GDM1 (cell line): ENCODE measurements at places on chromosomes 4 and X.

GRCh38 chrX:77768787-77769186 lies 17.2 kb downstream of the ATRX start:
- DNase-seq, result no peak

- peak; percentile 84 for DNase-seq
Measured at GRCh38 chrX:49199906-49200771, at the start of gene SYP. SYP (minus strand) TSS chrX:49200193; CDS start chrX:49200186, 7 bp downstream.

GRCh38 chr4:72505314-72505744 lies 63.7 kb downstream of the ADAMTS3 start:
- peak; percentile 27 for DNase-seq

DNA sequence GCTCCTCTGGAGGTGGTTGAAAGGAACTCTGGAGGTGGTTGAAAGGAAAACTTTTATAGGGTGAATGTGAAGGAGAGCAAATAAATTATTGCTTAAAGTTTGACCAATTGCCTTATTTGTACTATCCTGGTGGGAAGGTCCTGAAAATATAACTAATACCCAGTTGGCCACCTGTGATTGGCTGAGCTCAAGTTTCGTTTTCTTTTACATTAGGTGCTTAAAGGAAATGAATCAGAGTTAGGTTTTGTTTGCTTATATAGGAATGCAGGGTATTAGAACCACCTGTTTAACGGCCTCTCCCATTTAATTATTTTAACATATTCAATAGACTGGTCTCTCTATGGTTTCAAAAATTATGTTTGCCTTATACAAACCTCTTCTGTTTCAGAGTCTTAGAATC lies 497.6 kb downstream of the PRR32 start:
- no peak for DNase-seq

DNA sequence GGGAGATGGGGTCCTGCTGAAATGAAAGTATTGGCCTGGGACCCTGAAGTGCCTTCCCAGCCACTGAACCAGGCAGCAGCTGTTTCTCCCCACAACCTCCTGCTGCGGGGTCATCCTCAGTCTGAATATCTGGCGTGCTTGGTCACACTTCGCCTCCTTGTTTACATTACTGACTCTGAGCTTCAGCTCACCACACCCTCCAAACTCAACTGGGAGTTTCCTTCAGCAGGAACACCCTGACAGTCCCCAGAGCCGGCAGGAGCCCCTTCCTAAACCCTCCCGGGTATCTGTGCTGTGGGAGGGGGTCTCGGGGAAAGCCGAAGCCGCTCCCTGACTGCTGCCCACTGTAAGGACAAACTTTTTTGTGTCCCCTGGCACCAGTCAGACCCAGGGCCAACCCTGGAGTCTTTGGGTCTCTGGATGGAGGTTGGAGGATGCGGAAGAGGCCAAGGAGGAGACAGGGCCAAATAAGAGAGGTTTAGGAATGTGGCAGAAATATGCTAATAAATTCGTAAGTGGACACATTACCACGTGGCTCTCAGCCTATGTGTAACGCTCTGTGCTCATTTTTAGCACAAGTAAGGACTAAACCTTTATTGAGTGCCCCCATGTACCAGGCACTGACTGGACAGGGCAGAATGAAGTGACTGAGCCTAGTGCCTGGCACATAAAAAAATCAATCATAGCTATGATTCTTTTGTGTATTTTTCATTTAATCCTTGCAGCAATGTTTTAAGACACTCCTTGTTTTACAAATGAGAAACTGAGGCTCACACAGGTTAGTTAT lies 20.7 kb downstream of the FHDC1 start:
- DNase-seq, result no peak

DNA sequence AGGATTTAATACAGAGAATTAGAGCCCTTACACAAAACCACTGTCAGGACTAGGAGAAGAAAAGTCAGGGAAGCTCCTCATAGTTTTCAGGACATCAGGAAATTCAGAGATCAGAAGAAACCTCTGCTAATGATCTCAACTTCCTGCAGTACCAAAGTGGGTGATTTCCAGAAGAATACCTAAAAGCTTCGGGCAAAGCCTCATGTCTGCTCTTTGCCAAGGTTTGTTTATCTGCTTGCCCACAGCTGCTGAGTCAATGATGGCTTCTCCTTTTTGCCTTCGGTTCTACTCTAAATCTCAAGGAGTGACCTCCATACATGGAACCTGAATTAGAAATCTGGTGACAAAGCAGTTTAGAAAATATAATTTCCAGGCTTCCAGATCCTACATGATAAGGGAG lies 68.4 kb downstream of the USP38 start:
- DNase-seq, result no peak

DNA sequence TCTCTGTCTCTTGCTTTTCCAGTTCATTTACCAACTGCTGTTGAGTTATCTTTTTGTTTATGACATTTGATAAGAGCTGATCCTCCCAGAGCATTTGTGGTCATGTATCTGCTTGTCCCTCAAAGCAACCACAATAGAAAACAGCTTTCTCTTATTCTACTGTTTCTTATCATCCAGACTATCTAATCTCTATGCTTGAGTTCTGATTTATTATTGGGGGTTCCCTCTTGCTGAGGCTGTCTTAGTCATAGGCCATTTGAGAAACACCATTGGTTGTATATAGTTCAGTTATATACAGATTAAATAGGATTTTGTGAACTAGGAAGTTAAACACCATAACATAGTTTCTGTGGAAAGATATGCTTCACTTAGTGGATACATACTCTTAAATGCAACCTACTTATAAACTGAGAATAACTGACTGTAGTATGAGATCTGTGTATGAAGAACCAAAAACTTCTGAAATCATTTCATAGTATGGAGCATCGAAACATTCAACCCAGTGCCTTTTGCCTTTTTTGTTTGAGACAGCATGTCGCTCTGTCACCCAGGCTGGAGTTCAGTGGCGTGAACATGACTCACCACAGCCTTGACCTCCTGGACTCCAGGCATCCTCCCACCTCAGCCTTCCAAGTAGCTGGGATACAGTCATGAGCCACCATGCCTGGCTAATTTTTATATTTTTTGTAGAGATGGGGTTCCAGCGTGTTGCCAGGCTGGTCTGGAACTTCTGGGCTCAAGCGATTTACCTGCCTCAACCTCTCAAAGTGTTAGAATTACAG lies 75.8 kb downstream of the STIM2 start:
- no peak for DNase-seq

- DNase-seq, result no peak
Measured at GRCh38 chr4:86876894-86877685, 15.1 kb downstream of the C4orf36 start.

GRCh38 chr4:100372432-100372831 lies 145.4 kb downstream of the EMCN start:
- DNase-seq, result no peak

GRCh38 chr4:162681212-162681611 lies 485.5 kb downstream of the NAF1 start:
- no peak for DNase-seq

GRCh38 chrX:153812220-153812619 lies 17.8 kb downstream of the SSR4 start:
- no peak for DNase-seq

DNA sequence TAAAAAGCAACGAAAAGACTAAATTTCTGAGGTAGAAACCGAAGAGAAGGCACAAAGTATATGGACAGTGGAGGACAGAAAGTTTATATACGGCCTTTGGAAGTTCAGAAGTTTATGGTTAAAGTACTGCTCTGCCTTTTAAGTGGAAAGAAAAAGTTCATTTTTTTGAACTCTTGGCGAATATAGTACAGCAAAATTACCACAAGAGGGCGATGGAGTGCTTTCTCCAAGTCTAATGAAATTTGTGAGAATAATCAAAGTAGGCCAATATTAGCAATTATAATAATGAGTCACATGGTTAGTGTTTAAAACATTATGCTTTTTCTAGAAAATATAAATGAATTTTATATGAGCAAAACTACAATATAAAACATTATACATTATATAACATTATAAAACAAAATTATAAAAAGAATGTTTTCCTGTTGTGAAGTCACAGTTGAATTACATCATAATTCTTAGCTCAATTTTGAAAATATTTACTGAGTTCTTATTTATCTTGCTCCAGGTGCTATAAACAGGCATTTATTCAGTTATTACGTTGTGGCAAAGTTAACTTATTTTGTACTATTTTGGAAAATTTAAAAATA lies 136.2 kb upstream of the BMPR1B start:
- no peak for DNase-seq

- no peak for DNase-seq
Measured at GRCh38 chr4:168731706-168732414, 235.0 kb downstream of the PALLD start.

- no peak for DNase-seq
Measured at GRCh38 chrX:70432936-70433847, 10.1 kb downstream of the GDPD2 start.

GRCh38 chrX:115912372-115912897 lies 258.1 kb upstream of the AGTR2 start:
- DNase-seq, result no peak

DNA sequence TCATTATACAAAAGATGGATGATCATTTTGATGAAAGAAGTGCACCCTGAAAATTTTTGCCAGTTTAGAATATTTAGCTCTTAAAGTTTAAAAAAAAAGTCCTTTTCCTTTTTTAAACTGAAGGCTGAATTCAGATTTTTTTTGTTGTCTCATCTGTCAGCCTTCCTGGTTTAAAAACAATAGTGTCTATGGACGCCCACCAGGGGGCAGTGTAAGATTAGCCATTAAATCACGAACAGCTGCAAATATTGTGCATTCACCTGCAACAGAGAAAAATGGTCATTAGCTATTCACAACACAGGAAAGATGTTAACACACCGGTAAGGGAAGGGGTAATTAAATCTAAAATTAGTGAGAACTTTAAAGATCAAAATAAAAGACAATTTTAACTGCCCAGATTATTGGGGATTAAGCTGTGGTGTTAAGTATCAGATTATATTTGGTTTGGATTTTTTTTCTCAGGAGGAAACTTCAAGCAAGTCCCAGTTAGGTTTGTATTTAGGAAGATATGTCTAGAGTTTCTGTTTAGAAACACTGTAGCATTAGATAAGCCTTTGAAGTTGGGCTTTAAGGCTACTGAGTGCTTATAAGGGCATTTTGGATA lies 4.4 kb upstream of the CXorf38 start:
- peak; percentile 6 for DNase-seq

GRCh38 chr4:87975466-87975865 lies at the start of gene SPP1:
SPP1 (plus strand) TSS chr4:87975714; CDS start chr4:87976896, 1,182 bp downstream.
- peak; percentile 79 for DNase-seq

- no peak for DNase-seq
Measured at GRCh38 chr4:6896035-6896434, 13.6 kb upstream of the TBC1D14 start.

GRCh38 chr4:8759987-8760386 lies 111.7 kb downstream of the HMX1 start:
- DNase-seq, result no peak

DNA sequence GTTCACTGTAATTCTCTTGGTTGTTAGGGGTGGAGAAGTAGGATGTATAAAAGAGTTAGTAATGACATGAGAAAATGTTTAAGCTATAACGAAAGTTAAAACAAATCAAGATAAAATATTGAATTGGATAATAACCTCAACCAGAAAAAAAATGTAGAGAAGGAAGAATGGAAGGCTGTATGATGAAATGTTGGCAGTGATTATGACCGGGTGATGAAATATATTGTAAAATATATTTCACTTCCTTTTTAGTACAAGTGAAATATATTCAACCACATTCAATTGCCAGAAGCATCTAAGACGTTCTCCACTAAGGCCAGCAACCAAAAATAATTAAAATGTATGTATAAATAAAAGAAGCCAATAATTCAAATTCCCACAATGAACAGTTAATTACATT lies 309.3 kb upstream of the FGF13 start:
- no peak for DNase-seq

- DNase-seq, result no peak
Measured at GRCh38 chr4:78796526-78796925, 20.4 kb downstream of the BMP2K start.

- DNase-seq, result no peak
Measured at GRCh38 chr4:27040356-27040755, 179.7 kb downstream of the STIM2 start.

DNA sequence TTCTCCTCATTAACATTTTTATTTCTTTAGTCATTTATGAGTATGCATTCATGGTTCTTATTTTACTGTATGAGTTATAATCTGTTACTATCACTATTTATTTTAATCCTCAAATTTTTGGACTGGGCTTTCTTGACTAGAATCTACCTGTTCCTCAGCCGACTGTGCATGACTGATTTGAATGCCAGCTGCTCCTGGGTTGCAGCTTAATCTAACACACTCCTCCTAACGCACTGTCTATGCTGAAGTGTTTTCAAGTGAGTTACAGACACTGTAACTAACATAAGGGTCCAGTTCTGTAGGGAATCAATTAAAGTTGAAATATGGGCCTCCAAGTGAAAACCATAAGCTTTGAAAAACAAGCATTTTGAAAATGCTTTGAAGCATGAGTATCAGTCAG lies 137.4 kb upstream of the ARSJ start:
- no peak for DNase-seq

DNA sequence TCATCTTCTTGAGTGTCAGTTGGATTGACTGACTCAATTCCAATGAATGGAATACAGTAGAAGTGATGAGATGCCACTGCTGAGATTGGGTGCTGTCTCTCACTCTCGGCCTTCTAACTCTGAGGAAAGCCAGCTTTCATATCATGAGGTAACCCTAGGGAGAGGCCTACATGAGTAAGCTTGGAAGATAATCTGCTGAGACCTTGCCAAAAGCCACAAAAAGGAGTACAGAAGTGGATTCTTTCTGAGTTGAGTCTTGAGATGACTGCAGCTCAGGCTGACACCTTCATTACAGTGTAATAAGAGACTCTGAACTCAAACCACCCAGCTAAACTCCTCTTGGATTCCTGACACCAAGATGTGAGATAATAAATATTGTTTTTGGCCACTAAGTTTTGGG lies 537.4 kb upstream of the MAGEB18 start:
- no peak for DNase-seq

GRCh38 chrX:149908308-149908707 lies 21.1 kb upstream of the HSFX4 start:
- no peak for DNase-seq

- no peak for DNase-seq
Measured at GRCh38 chr4:39631700-39632079, 7.0 kb downstream of the SMIM14 start.

DNA sequence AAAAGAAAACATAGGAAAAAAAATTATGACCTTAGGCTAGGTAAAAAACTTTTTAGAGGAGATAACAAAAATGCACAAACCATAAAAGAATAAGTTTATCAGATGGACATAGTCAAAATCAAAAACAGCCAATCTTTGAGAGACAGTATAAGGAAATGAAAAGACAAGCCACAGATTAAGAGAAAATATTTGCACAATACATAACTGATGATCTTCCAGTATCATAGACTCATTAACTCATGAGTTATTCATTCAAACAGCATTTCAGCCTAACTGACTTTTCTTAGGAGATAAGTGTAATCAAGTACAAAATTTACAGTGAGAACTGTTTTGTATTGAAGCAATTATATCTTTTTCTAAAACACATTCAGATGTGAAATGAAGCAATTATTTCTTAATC lies 183.8 kb downstream of the FBXO8 start:
- DNase-seq, result no peak

DNA sequence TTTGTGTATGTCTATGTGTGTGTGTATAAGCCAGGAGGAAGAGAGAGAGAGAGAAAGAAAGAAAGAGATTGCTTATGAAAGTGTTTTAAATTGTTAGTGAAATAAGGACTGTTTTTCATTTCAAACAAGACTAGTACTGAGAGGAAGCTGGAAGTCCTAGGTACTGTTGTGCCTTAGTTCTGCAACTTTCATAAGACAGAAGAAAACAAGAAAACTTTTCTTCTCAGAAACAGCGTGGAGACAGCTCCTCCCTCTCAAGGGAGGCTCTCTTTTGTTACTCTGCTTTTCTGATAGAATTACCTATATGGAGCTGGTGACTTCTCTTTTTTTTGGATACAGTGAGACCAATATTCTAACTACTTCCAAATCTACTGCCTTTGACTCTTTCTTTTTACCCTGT lies 62.5 kb downstream of the BANK1 start:
- no peak for DNase-seq
